Placental pericyte (primary cell): ENCODE measurements at places on chromosomes 3 and 15. TPM values are rescaled to one million over a fixed set of nuclear protein-coding genes. Genes with fewer than 3 reads are reported as not detected.

The ENTPD3 gene
- total RNA-seq: 0.22 and 0.29 TPM in 2 replicates

The MEIS2 gene
- 34.4 and 42.9 TPM in 2 replicates for total RNA-seq

The DVL3 gene
- total RNA-seq: 58.4 and 68.9 TPM in 2 replicates

The SYNPR gene
- total RNA-seq: not detected in 2 replicates

The CORO2B gene
- 10.7 and 26.9 TPM in 2 replicates for total RNA-seq
